Activated CD4-positive, alpha-beta T cell treated with anti-CD3 and anti-CD28 coated beads, Interleukin-2, amount 10 ng/mL, durations not matched to agents 7 days and 5 days (primary cell): ENCODE measurements at places on chromosomes 16 and 17.

DNA sequence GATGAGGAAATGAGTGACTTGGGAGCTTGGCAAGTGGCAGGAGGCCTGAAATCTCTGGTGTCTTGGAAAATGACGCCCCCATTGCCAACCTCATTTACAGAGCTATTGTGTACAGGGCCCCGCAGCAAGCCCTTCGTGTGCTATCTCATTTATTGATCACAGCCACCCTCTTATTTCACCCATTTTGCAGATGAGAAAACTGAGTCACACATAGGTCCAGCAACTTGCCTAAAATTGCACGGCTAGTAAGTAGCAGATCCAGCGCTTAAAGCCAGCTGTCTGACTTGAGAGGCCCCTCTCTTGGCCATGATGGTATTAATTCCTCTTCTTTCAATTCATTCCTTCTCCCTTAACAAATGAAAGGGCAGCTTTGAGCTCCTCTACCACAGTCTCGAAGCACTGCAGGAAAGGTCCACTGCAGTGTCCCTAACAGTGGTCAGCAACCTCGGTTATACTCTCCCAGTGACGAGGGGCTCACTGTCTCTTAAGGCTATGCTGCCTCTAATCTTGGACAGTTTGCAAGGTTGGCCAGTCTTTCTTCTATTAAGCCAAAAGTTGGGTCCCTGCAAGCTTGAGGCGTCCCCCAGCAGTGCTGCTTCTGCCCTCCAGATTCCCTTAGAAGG is 162.2 kb downstream of the COPRS start:
- no peak for DNase-seq

DNA sequence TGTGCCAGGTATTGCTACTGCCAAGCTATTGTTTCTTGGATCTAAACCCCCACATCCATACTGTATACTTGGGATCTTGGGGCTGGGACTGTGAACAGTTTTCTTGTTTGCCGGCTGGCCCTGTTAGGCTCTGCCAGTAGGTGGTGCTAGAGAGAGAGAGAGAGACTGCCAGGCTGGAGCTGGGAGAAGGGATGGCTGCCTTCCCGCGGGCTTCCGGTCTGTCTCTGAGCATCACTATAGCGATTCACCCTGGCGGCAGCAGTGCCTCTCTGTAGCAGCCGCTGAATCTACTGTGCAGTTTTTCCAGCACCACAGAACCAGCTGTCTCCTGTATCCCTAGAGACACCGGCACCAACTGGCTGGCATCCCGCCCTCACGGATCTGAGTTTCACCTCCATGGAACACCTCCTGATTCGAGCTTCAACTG is 201.2 kb downstream of the UTP18 start:
- peak; percentile 64 for DNase-seq

DNA sequence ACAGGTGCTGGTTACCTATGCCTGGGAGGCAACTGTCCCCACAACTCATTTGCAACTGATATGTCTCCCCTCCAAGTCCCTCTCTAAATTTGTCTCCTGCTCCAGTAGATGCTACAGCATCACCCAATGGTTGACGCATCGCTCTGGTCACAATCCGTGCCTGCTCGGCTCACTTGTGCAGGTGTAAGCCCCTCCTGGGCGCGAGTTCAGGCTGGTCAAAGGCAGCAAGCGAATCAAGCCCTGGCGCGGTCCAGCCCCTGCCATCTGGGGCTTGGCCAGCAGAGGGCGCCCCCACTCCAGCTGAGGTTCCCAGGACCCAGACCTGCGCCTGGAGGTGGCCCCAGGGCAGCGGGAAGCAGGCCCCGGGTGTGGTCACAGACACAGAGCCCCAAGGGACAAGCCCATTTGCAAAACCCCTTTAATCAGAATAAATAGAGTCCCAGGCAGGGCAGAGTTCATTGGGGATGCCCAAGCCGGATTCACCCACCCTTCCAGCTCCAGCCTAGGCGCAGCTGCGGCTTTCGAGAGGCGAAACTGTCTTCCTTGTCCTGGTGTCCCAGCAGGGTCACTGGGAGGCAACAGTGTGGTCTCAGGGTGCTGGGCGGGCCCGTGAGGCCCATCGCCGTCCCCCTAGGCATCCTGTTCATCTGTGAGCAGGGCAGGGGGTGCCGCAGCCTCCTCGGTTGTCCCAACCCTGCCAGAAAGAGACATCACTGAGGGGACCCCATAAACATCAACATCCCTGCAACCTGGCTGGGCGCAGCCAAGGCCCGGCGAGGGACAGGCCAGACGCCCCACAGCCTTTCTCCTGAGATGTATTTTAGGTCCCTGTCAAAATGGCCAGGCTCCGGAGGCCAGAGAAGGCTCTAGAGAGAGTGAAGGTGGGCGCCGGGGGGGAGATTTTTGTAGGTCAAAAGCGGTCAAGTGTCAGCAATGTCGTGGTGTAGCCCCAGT is 15.8 kb downstream of the TMC6 start:
- peak; percentile 77 for DNase-seq

- DNase-seq: no peak
Observed at GRCh38 chr17:65975878-65976277, 216.1 kb downstream of the CEP112 start.

GRCh38 chr17:79543531-79543930 is 67.3 kb downstream of the RBFOX3 start:
- DNase-seq: no peak

DNA sequence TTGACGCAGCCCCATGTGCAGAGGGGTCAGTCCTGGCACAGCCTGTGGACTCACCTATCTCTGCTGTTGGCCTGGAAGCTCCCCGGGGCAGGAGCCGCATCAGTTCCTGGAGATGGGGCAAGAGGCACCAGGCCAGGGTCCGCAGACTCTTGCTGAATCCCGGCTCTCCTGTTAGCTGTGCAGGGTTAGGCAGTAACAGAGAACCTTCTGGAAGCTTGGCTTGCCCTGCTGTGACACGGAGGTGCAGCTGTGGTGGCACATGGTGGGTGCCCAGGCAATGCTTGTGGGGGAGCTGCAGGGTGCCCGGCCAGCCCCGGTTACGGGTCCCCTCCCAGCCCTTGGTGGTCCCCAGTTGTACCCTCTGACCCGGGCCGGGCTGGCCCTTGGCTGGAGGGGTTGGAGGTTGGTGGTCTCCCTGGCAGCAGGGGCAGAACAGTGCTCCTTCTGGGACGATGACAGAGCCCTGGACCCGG is 26.0 kb upstream of the ZNF469 start:
- DNase-seq: no peak

DNA sequence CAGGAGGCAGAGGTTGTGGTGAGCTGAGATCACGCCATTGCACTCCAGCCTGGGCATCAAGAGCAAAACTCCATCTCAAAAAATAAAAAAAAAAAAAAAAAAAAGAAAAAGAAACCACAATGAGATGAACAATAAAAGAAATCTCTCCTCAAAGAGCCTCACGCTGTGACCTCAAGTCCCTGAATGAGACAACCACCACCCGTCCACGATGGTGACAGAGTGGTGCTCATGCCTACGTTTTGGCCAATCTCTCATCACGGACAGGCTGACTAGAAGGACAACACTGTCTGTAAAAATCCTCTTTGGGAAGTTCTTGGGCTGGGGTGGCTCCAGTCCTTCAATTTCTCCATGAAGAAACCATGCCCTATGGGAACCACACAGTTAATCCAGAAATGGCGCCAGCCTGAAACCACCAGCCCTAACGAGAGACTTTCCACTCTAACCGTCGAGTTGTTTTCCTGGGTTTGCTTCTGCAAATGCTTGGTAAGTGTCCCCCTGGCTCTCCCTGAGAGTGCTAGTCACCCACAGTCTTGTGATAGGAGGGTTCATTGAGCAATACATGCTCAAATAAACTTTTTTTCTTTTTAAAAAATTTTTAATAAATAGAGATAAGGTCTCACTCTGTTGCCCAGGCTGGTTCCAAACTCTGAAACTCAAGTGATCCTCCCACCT is 15.0 kb upstream of the PRSS27 start:
- no peak for DNase-seq

- DNase-seq: no peak
Observed at GRCh38 chr17:6706996-6707395, 6.2 kb downstream of the SLC13A5 start.

GRCh38 chr16:23423496-23424049 is 29.4 kb downstream of the COG7 start:
- no peak for DNase-seq

GRCh38 chr17:33653399-33653788 is 360.3 kb upstream of the ASIC2 start:
- DNase-seq: no peak

DNA sequence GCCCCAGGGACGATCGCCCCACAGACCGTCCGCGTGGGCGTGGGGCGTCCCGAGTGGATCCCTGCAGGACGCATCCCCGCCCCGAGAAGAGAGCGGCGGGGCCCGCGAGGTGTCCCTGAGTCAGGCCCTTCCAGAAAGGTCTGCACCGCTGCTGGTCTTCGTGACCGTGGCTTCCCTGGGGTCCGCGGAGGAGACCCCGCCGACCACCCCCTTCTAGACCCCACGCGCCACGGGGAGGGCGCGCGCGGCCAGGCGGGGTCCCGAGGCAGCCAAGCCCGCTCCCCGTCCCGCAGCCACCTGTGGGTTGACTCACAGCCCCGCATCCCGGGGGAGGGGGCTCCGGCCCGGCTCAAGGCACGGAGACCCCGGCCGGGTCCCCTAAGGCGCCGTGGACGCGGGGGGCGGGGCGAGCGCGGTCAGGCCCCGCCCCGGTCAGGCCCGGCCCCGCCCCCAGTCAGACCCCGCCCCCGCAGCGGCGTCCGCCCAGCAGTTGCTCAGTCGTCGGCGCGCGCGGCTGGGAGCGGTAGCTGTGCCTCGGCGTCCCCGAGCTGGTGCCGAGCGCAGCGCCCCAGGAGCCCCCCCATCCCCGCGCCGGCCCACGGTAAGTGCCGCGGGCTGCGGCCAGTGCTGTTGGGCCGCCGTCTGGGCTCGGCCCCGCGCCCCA is at the start of gene BAIAP3:
Gene BAIAP3 (plus strand): TSS at position 497 of the 664 bp plus-strand sequence. CDS start 4,905 bp downstream, outside the sequence.
- peak; percentile 63 for DNase-seq

- no peak for DNase-seq
Observed at GRCh38 chr17:45573924-45574770, 83.6 kb upstream of the PLEKHM1 start.

DNA sequence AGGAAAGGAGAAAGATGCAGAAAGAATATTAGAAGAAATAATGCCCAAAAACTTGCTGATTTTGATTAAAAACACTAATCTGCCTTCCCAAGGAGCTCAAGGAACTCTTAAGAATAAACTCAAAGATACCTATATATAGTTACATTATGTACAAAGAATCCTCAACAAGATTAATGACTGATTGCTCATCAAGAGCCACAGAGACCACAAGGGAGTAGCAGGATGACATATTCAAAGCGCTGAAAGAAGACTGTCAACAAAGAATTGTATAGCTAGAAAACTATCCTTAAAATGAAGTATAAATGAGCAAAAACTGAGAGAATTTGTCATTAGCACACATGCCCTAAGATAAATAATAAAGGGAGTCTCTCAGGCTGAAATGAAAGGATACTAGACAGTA is 6.2 kb downstream of the LPCAT2 start:
- no peak for DNase-seq

DNA sequence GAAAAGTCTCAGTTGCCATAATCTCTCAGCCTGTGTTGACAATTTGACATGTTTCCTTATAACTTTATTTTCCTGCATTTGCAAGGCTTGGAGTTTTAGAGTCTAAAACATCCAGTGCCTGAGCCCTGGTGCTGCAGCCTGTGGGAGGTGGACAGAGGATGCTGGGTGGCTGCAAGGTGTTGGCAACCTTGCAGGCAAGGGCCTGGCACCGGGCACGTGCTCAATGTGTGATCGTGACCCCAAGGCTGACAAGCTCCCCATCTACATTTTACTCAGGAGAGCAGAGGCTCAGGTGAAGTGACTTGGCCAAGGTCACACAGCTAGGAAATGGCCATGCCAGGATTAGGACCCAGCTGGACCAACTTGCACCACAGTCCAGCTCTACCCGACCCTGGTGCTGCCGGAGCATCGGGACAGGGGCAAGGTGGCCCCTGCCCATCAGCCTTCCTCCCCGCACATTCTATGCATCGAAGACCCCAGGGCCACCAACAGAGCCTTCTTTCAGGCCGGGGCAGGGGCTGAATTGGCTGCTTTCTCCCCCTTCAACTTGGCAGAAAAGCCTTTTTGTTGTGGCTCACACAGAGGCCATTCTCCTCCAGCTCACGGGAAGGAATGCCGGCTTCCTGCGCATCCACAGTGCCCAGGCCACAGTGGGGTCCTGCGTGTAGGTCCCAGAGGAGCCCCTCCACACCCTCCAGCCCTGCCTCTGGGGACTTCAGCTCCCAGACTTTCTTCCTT is 23.1 kb downstream of the MMP15 start:
- no peak for DNase-seq

GRCh38 chr17:45263477-45263860 is 1.6 kb upstream of the SPATA32 start:
- no peak for DNase-seq

- DNase-seq: no peak
Observed at GRCh38 chr17:43591779-43592562, 45.8 kb upstream of the ETV4 start.

- DNase-seq: peak; percentile 40
Observed at GRCh38 chr16:21626659-21627277, 25.6 kb downstream of the IGSF6 start.

DNA sequence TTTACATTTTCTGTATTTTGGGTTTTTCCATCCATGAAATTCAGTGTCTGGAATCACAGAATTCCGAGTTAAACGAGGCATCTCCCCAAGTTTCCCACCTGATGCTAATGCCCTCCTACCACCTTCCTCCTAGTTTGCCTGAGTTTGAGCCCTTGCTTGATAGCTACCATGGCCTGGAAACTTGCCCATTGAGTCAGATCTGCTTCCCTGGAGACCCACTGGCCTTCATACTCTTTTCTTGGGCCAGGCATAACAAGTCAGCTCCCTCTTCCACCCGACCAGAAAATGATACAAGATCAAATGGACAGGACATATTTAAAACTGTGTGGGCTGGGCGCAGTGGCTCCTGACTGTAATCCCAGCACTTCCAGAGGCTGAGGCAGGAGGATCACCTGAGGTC is 10.2 kb downstream of the SETD1A start:
- no peak for DNase-seq

DNA sequence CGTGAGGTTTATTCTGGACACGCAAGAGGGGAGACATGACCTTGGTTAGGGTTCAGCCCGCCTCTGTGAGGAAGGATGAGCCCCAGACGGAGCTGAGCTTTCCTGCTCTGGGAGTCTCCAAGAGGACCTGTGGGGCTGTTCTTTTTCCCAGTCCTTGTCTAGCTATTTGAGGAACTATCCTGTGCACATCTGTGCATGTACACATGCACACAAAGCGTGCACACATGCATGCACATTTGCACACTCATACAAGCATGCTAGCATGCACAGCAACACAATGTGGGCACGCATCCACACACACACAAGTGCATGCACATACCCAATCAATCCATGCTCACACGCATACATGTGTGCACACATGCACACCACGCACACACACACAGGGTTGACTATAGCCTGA is 40.4 kb downstream of the ABCC6 start:
- DNase-seq: no peak
